ENCODE measurements at places on chromosomes 2 and 18.

- DNase-seq = no peak
These were observed 50.7 kb downstream of the GALNT14 start for GRCh38 chr2:31087491-31087890.

GRCh38 chr2:206764673-206765241, 371 bp downstream of the MDH1B start:
- no peak for DNase-seq

DNA sequence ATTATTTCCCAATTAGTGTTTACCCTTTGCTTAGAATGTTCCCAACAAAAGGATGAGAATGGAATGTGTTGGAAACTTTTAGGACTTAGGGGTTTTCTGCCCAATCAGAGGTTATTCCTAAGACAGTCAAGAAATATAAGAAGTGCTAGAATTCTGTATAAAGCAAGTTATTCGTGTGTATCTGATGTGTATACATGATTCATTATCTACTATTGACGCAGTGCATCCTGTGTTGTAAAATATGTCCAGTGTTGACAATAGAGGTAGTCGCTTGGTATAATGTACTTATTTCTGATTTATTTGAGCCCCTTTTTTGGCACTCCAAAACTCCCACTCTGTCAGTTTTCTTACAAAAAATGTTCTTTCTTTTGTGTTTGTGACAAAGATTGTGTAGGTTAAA, 881 bp downstream of the PIKFYVE start:
- DNase-seq = no peak

DNA sequence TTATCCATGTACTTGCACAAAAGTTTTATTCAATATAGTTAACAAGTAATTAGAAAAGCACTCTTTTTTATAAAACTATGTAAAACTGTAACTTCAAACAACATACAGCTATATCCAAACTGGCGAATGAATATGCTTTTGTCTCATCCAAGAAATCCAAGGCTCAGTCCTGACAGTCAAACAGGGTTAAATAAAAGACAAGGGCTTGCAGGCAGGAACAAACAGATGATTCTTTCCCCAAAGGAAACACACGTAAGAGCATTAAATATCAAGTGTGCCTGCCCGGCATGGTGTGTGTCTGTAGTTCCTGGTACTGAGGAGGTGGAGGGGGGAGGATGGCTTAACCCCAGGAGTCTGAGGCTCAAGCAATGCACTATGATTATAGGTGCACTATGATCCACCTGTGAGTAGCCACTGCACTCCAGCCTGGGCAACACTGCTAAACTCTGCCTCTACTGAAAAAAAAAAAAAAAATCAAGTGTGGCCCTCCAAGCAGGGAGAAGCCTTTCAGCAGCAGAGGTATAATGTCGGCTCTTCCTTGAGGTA, 171.3 kb downstream of the DLGAP1 start:
- DNase-seq = no peak

DNA sequence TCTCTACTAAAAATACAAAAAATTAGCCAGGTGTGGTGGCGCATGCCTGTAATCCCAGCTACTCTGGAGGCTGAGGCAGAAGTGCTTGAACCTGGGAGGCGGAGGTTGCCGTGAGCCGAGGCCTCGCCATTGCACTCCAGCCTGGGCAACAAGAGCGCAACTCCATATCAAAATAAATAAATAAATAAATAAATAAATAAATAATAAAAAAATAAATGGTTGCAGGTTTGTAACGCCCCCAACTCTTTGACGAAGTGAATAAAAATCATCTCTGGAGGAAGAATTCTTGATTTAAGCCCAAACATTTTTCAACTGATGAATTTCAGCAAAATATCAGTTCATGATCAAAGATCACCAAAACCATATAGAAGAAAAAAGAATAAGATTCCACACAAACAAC, 13.3 kb upstream of the CNRIP1 start:
- DNase-seq = no peak
